Caudate nucleus (tissue), 63 donors: ENCODE measurements at places on chromosomes 3 and 15.

DNA sequence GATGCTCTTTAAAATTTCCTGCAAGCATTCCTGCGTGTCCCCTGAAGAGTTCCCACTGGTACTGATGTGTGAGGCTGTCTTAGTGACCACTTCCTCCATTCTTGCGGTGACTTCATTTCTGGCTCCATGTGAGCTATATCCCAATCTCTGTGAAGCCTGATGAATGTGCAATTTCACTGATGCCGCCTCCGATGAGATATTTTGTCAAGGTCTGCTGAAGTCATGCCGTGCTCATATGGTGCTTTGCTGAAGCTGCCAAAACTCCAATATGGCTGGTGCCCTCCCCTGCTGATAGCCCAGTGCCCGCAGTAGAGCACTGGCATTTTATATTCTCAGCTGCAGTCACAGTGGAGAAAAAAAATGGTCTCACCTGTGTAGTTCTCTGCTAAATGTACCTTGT lies 271.5 kb downstream of the EFHB start:
- no peak for DNase-seq

DNA sequence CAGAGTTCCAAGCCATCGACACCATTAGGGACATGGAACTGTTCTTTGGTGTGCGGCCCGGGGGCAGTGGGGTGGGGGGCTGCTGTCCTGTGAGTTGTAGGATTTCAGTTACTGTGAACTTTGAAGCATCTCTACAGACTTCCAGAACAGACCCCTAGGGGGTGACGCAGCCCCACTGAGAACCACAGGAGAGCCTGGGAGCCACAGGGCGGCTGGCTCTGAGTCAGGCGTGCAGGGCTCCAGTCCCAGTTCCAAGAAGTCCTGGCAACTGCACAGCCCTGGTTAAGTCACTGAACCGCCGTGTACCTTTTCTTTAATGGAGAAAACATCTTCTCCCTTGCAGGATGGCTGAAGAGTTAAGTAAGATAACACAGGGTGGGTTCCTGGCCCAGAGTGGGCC lies 23.5 kb upstream of the LRTM1 start:
- DNase-seq = peak; percentile 51

- DNase-seq = no peak
Measured at GRCh38 chr15:77720173-77720572, 87.5 kb upstream of the LINGO1 start.

- DNase-seq = no peak
Measured at GRCh38 chr15:40054855-40055575, 16.0 kb upstream of the SRP14 start.

DNA sequence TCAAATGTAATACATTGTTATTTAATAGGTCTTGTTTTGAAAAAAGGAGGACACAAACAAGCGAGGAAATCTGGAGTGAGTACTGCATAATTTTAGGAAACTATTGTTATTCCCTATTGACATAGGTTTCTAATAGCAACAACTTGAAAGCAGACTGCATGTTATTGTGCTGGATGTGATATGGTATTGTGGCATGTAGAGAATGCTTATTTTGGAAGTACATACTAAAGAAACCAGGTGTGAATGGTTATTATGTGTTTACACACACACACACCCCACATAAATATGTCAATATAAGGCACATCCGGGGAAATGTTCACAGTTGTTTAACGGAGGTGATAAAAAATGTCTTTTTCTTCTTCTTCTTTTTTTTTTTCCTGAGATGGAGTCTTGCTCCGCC lies 5.9 kb upstream of the MORF4L1 start:
- DNase-seq = no peak

DNA sequence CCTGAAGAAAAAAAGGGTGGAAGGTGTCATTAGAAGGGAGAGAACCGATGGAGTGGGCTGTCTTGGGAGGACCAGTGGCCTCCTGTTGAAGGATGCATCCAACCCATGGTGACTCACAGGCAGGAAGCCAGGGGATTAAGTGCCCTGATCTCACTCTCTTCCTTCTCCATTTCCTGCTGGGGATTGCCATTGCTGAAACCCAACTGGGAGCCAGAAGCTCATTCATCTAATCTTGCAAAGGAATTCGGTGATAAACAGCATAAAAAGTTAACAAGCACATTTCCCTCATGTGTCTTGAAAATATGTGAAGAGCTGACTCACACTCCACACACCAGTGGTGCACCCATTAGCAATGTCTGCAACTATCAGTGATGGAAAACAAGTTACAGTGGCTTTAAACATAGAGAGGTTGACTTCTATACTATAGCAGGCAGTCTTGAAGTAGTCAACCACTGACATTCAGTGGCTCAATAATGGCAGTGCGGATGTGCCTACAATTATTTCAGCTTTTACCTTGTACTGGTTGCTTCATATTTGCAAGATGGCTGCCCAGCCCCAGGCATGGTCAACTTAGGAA lies 12.8 kb upstream of the CSRNP1 start:
- DNase-seq = no peak

DNA sequence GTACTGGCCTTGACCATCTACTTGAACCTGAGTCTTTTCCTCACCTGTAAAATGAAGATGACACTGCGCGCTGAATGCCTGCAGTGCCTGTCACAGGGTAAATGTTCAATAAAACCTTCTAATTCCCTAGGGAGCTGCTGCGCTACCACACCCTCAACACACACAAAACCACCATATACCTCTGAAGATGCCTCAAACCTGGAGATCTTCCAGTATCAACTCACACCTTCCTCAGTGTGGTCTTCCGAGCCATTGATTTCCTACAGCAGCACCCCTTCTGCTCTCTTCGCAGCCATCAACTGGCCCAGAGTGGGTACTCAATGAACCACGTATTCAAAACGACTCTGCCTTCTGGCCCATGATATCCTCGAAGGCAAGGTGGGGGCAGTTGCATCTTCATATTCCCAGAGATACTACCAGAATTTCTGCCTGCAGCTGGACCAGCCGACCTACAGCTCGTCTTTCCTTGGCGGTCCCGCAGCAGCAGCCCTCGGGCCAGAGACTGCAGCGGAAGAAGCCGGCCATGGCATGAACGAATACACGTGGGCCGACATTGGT lies 695 bp downstream of the RPL32 start:
- no peak for DNase-seq

DNA sequence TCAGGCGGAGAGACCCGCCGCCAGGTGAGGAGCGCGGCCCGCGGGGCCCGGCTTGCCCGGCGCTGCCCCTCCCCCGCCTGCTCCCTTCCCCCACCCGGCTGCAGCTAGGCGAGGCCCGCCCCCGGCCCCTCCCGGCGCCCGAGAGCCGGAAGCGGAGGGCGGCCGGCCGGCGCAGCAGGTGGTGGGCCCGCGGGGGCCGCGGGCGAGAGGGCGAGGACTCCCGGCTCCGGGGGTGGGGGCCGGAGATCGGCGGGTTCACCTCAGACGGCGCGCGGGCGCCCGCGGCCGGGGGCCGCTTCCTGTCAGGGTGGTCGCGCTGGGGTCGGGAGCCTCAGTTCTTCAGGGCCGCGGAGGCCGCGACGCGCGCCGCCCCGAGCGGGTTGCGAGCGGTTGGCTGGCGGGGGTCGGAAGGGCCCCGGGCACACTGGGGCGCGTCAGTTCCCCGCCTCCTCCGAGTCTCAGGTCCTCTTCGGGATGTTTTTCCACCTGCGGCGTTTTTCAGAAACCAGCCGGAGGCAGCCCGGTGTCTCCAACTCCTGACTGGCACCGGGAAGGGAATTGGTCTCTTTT lies 395 bp downstream of the ZFAND6 start:
- DNase-seq = no peak

DNA sequence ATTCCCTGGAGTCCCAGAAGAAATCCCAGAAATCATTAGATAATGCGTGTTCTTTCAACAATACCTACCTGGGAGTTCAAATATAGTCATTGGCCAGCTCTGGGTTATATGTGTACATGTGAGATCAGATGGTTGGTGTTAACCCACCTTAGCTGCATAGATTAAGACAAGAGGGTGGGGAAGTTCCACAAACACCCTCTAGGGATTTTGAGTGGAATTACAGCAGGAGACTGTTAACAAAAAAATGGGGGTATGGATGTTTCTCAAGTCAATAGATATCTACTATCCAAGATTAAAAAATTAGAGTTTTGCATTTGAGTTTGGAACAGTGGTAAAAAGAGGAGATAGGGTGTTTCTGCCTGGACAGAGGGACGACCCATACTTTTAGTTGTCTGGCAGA lies 282.5 kb upstream of the CNTN3 start:
- DNase-seq = no peak

- peak; percentile 62 for DNase-seq
Measured at GRCh38 chr3:42991341-42992315, 12.5 kb downstream of the GASK1A start.

GRCh38 chr3:144272680-144273079 lies 301.1 kb downstream of the DIPK2A start:
- DNase-seq = no peak

GRCh38 chr15:77580996-77581682 lies 51.6 kb downstream of the LINGO1 start:
- DNase-seq = peak; percentile 64

GRCh38 chr3:96986241-96986640 lies 171.8 kb downstream of the EPHA6 start:
- DNase-seq = no peak

DNA sequence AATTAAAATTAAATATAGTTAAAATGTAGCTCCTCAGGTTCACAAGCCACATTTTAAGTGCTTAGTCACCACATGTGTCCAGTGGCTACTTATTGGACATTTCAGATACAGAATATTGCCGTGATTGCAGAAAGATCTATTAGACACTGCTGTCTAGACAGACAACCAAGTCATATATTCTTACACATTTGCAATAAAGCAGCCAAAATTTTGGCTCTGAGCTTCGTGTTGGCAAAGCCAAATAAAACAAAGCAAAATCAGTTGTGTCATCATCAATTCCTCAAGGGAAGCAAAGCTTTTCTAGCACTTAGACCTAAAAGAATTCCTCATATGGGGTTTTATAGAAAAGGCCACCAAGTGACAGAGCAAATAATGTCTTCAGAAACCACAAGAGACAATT lies 193.1 kb upstream of the LPP start:
- no peak for DNase-seq

GRCh38 chr3:106729481-106729880 lies 647.8 kb upstream of the CCDC54 start:
- no peak for DNase-seq

GRCh38 chr3:171245796-171246765 lies 214.1 kb downstream of the TNIK start:
- DNase-seq = no peak

- no peak for DNase-seq
Measured at GRCh38 chr3:119184796-119185570, 11.6 kb downstream of the UPK1B start.

DNA sequence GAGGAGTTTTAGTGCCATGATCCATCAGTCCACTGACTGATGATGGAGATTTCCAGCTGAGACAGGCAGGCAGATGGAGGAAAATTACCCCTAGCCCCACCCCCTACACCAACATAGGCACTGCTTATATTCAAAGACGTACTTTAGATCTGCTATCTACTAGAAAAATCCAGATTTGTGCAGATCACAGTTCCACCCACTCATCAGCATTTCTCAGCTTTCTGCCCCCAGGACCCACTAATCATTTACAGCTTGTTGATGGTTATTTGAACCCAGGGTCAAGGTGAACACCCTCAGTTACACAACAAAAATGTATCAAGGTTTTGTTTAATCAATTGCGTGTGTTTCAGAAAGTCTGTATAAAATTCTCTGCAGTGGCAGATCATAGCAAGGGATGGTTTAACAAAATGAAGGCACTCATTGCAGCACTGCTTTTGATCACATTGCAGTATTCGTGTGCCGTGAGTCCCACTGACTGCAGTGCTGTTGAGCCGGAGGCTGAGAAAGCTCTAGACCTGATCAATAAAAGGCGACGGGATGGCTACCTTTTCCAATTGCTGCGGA lies at the start of gene HRG:
Gene HRG, plus strand, starts transcription at position 390 of the 564 bp plus-strand sequence. Its CDS starts 18 bp downstream, at position 408.
- no peak for DNase-seq
